ENCODE measurements at places on chromosomes 13 and 19.

- DNase-seq = no peak
Measured at GRCh38 chr13:58979851-58980250, 1183.9 kb downstream of the DIAPH3 start.

- no peak for DNase-seq
Measured at GRCh38 chr19:50341091-50341564, 12.0 kb upstream of the KCNC3 start.

DNA sequence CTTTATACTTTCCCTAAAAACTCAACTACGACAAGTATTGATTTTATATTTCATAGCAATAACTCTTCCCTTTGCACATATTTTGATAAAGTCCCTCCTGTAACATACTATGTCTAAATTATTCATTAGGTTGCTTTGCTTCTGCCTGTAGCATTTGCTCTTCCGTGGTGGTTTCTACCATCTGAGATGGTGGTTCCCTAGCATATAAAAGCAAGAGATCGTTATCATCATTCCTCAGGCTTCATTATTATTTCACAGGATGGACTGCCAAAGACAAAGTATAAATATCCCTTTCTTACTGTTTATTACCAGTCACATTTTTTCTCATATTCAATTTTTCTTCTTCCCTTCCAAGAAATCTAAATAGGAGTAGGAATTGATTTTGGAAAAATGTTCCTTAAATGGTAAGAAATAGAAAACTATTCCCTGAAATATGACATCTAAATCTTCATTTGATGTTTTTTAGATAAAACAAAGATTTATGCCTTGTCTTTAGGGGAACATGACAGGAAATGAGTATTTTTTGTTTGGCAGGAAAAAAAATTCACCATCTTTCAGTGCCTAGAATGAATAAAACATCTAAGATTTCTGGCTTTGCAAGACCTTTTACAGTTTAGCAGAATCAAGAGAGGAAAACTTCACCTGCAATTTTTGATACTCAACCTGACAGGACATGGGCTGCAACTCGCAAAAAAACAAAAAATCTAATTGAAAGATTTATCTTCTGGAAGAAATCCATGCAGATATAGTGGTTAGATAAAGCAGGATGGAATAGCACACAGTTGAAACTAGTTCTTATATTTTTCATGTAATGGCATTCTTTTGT lies 340.0 kb downstream of the SPRY2 start:
- DNase-seq = no peak

DNA sequence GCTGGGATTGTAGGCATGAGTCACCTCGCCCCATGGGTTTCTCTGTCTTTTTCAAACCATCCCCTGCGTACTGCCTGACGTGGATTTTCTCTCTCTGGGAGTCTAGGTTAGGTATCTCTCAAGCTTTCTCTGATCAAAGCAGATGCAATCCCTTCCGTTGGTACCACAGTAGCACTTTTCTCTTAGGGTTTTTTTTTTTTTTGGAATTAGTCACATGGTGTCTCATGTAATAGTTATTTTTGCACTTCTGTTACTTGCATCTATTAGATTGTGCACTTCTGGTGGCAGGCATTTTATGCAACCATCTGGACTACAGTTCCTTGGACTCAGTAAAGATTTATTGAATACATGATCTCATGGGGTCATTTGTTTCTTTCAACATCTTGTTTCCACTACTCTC lies 72.1 kb downstream of the GPC6 start:
- no peak for DNase-seq

GRCh38 chr19:10368101-10368803 lies 12.1 kb downstream of the TYK2 start:
- DNase-seq = no peak

DNA sequence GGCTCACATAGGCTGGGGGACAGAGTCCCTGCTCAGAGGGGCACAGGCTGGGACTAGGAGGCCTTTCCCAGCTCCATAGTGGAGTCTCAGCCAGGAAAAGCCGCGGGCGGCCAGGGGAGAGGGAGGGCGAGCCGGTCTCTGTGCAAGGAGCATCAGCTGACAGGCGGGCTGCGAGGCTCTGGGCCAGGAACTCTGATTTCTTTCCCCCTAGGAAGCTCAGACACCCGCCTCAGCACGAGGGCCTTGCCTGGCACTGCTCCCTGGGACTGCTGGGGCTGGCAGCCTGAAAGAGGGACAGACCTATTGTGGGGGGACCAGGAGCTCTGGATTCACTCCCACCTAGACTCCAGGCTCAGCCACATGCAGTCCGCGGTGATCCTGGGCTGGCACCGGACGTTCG lies 2.2 kb upstream of the PLK5 start:
- DNase-seq = no peak

- no peak for DNase-seq
Measured at GRCh38 chr13:21328836-21329477, 130.1 kb downstream of the ZDHHC20 start.

DNA sequence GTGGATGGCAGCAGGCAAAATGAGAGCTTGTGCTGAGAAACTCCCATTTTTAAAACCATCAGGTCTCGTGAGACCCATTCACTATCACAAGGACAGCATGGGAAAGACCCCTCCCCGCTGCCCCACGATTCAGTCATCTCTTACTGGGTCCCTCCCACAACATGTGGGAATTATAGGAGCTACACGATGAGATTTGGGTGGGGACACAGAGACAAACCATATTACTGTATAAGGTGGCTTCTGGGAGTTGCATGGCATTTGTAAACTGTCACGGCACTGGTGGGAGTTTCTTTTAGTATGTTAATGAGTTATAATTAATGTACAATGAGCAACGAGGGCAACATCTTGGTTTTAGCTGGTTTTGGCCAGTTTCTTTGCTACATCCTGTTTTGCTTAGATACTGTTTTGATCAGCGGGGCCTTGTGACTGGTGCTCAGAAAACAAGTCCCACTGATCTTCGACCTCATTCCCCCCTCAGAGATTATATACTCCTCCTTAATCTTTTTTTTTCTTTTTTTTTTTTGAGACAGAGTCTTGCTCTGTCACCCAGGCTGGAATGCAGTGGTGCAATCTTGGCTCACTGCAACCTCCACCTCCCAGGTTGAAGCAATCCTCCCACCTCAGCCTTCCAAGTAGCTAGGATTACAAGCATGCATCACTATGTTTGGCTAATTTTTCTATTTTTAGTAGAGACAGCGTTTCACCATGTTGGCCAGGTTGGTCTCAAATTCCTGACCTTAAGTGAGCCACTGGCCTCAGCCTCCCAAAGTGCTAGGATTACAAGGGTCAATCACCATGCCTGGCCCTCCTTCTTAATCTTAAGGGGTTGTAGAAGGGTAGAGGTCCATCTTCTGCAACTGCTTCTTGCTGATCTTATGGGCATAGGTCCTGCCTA lies 21.3 kb upstream of the ZNF599 start:
- DNase-seq = no peak

- DNase-seq = no peak
Measured at GRCh38 chr13:66430269-66430668, 799.9 kb downstream of the PCDH9 start.

GRCh38 chr13:114313061-114313860 lies 1.0 kb upstream of the CHAMP1 start:
- no peak for DNase-seq

- DNase-seq = no peak
Measured at GRCh38 chr13:30341815-30342570, 34.6 kb upstream of the KATNAL1 start.
